Activated CD4-positive, alpha-beta T cell treated with anti-CD3 and anti-CD28 coated beads for 24 hours (primary cell): ENCODE measurements at places on chromosomes 1 and 21.

DNA sequence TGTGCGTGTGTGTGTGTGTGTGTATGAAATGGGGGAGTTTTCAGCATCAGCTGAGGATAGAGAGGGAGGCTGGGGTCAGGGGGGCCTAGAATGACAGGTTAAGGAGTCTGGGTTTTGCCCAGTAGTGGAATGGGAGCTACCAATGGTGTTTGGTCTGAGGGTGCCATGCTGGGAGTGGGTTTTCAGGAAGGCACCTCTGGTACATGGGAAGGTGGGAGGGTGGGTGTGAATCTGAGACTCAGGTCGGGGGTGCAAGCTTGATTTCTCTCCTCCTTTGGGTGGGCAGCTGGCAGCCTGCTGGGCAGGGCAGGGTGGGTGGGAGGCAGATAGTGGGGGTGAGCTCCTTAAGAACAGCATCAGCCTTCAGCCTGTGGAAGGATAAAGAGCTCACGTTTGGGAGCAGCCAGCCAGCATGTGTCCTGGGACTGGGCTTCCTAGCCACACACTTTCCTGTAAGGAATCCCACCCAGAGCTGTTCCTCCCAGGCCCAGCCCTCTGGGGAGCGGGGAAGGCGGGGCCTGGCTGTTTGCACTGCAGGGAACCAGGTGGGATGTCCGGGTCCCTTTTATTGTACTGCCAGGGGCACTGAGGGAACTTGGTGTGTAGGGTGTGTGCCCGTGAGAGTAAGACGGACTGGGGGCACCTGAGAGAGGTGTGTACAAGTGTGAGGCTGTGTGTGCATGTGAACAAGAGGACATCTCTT lies 152.8 kb downstream of the FOXD2 start:
- no peak for DNase-seq

DNA sequence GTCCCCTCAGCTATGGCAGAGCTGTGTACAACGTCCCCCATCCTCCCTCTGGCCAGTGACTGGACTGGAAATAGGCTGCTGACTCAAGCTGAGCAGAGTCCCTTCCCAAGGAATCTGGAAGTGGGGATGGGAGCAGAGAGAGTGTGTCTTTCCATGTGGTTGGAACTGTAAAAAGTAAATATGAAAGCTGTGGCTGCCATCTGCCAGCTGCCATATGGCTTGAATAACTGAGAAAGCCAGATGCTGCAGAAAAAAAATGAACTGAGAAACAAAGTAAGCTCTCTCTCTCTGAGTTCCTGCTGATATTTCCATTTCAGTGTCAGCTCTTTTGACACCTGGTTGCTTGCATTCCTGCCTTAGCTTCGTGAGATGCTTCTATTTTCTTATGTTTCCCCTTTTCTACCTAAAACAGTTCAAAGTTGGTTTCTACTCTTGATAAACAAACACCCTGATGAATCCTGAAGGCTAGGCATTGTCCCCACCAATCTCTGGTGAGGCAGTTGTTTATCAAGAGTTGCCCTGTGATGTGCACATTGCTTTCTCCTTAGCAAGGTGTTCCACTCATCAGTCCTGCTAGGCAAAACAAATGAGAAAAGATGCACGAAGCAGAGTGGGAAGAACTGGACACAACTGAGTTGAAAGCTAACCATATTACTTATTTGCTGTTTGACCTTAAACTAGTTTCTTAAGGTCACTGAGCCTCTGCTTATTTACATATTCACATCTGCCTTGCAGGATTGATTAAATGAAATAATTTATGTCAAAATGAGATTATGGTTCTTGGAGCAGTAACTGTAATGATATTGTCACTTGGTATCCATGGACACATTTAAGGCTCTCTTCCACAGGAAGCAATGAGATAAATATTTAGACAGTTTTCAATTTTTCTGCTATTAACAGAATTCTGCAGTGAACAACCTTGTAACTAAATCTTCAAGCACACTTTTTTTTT lies 16.6 kb upstream of the DR1 start:
- no peak for DNase-seq

DNA sequence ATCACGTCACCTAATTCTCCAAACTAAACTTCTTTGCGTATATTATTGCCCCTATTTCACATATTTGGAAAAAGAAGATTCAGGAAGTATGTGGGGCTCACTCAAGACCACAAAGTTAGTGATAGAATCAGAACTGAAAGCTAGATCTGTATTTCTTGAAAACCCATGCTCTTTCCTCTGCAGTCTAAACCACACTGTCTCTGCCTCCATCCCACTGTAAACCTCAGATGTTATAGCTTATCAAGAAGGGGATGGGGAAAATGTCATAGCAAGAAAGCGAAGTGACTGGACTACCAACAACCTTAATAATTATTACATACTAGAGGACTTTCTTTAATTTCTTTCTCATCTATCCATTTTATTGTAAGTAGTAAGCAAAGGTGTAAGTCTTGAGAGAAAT lies 257.7 kb upstream of the SGIP1 start:
- no peak for DNase-seq

DNA sequence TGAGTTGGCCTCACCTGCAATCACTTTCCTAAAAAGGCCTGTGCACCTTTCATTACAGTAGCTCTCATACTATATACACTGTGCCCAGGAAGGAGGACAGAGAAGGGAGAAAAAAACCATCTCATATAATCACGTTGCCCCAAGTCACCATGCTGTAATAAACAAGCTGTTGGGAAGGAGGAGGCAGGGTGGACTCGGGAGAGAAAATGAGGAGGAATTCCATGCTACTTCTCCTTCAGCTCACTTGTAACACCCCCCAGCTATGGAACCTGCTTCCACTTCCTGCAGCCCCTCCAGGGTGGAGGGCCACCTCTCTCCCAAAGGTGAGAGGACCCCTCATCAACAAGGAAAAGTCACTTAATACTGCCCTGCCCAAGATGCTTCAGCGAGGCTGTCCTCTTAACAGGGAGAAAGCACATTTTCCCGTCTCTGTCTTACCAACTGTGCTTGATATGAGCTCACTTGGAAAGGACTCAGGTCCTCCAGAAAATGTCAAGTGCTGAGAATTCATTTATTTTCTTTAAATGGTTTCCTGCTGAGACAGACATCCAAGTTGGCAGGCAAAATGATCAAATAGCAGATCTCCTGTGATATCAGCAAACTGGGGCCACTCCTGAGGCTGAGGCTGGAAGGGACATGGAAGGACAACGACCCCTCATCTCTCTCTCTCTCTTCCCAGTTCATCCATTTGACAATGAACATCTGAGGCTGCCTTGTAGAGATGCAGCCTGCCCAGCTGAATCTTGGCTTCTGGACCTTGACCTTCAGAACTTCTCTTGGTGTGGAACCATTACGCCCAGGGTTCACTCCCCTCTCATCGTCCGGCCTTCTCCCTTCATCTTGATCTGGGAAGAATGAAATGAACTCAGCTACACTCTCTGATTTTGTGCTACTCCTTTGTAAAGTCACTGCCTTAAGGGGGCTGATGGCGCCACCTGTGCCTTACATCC lies 54.0 kb downstream of the CAPN9 start:
- DNase-seq, result no peak

DNA sequence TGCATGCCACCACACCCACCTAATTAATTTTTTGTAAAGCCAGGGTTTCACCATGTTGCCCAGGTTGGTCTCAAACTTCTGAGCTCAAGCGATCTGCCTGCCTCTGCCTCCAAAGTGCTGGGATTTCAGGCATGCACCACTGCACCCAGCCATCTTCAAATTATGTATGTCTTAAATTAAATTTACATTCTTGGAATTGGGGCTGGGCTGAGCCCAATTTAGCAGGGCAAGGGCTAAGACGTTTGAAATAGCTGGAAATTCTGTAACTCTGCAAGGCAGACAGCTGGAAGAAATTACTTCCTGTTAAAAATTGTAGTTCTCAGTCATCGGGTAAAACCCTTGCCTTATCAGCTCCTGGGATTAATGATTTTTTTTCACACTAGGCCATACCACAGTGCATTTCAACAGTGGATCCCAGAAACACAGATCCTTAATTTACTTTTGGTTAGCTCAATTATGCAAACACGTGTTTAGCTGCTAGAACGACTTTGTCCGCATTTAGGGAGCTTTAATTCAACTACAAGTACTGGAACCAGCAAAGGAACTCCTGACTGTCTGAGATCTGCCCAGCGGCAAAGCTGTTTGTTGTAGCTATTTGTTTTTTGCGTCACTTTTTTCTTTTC lies 83.3 kb downstream of the OLFML3 start:
- no peak for DNase-seq

GRCh38 chr1:206883160-206883559 lies 14.1 kb upstream of the IL24 start:
- DNase-seq, result no peak

- no peak for DNase-seq
Observed at GRCh38 chr1:238101923-238102322, 211.2 kb upstream of the ZP4 start.

- no peak for DNase-seq
Observed at GRCh38 chr1:38064197-38064903, 17.8 kb upstream of the POU3F1 start.

DNA sequence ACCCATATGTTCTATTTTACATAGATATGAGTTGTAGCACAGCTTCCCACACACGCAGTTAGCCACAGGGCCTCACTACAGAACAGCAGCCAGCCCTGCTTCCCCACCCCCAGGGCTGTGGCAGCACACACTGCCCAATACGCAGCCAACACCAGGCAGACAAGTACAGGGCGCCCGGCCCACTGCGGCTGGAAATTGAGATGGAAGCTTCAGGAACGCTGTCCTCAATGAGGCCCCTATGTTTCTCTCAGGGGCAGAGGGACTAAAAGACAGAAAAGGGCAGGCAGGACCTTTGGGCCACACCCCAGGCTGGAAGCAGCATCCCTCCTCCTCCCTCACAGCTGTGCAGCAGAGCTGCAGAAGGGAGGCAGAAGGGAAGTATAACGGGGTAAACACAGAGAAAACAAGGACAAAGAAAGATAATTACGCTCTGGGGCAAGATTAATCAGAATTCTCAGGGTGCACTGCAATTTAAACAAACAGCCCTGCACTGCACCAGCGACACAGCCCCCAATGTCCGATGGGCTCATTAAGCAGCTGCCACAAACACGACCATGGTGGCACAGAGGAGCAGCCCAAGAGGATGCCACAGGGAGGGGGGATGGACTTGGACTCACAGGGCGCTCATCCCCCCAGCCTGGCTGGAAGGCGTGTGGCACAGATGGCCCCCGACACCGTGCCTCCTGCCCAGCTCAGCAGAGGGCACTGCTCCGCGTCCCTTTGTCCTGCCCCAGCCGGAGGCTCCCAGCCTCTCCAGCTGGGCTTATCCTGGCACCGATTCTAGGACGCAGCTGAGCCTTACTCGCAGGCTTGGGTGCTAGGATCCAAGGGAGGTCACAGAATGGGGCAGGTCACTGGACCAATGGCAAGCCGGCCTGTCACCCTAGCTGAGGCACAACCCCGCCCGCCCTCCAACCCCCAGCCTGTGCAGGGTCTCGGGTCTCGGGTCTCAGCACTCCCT lies 14.2 kb downstream of the WDR4 start:
- DNase-seq, result no peak

- DNase-seq, result no peak
Observed at GRCh38 chr21:25949701-25950100, 214.9 kb downstream of the GABPA start.

GRCh38 chr1:153848805-153849204 lies 73.6 kb downstream of the SLC27A3 start:
- no peak for DNase-seq

DNA sequence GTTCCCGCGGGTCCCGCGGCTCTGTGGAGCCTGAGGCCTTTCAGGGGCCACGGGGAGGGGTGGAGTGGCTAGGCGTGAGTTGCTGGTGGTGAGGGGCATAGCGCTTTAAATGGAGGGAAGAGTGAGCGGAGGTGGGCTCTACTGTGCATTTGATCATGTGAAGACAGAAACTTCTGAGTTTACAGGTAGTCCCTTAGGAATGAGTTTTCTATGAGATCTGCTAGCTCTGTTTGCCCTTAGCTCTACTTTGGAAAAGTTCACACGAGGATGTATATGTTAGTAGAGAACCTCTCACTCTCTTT lies 593 bp downstream of the ST6GALNAC3 start:
- no peak for DNase-seq

GRCh38 chr1:246333855-246334254 lies 173.2 kb downstream of the SMYD3 start:
- no peak for DNase-seq

DNA sequence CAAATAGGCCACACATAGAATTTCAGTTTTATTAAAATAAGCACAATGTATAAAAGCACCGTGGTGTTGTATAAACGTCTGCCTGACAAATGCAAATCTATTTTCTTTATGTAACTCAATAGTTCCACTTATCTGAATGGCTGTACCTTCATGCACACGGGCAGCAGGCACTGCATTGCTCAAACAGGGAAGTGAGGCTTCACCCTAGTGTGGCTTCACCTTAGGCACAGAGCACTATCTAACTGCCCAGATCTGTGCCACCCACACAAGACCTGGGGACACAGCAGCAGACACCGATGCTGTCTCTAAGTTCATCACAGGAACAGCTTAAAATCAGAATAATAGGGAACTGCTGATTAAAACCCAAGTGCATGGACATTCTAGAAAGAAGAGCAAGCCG lies 6.0 kb upstream of the KNCN start:
- no peak for DNase-seq

GRCh38 chr1:215911406-215911968 lies 344.4 kb downstream of the KCTD3 start:
- DNase-seq, result no peak

DNA sequence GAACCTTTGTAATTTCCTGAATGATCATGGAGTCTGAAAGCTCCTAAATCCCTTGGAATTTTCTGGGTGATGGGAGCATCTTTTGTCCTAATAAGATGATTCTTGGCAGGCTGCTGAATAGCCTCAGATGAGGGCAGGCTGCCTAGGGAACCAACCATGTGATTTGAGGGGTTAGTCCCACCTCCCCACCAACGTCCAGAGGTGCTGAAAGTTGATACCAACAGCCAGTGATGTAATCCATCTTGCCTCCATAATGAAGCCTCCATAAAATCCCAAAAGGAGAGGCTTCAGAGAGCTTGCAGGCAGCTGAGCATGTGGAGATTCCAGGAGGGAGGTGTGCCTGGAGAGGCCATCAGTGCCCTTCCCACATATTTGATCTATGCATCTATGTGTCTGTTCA lies 43.7 kb downstream of the GTF2B start:
- DNase-seq, result no peak

DNA sequence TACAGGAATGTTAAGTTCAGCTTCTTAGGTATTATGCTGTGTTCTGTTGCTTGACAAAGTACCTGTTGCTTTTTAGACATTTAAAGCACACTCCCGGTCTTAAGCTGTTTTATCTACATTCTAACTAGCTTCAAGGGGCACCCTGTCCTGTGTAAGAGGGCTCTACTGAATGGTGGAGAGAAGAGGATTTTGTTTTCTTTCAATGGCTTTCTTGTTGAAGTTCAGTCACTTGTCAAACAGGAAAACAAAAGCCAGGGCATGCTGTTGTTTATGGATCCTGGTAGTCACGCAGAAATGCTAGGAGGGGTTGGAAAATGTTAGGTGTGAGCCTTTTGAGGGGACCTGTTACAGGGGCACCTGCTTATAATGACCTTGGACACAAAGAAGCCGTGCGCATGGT lies 30.7 kb downstream of the PGM1 start:
- DNase-seq, result no peak
